T1000 (cell line): ENCODE measurements at places on chromosomes 16 and 17.
A peak's percentile ranks its signal among the peaks of the same experiment; 100 is the strongest.

- DNase-seq = no peak
Observed at GRCh38 chr16:86181526-86181925, 282.6 kb downstream of the IRF8 start.

GRCh38 chr17:17694169-17695081 lies 13.2 kb downstream of the RAI1 start:
- DNase-seq = peak; percentile 57

- DNase-seq = no peak
Observed at GRCh38 chr16:17723531-17724134, 252.9 kb upstream of the XYLT1 start.

- DNase-seq = no peak
Observed at GRCh38 chr16:9199311-9199710, 107.9 kb downstream of the HAPSTR1 start.
